SIG-M5 (cell line): ENCODE measurements at places on chromosomes 16 and 17.

- DNase-seq = no peak
These were observed 26.9 kb upstream of the ZNF750 start for GRCh38 chr17:82866590-82867191.

DNA sequence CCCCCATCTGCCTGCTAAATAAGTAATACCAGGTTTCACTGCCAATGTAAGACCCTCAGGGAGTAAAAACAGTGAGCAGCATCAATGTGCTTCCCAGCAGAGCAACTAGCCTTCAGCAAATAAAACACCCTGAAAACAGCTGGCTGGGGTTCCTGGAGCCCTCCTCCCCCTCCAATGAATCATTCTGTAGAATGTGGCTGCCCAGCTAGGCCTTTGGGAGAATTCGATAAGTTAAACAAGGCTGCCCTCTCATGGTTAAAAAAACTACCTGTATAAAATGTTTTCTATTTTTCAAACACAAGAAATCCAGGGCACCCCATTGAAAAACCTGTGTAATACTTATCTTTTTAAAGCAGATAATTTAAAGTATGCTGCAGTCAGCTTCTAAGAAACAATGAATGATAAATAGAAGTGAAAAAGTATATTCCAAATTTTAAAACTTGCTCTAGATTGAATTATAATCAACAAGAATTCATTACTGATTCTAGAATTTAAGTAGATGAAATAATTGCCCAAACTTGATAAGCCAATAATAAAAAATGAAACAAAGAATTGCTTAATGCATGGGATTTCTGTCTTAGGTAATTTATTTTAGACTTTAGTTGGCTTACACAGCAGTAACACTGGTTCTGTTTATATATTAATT, 9.4 kb upstream of the TOM1L1 start:
- no peak for DNase-seq

DNA sequence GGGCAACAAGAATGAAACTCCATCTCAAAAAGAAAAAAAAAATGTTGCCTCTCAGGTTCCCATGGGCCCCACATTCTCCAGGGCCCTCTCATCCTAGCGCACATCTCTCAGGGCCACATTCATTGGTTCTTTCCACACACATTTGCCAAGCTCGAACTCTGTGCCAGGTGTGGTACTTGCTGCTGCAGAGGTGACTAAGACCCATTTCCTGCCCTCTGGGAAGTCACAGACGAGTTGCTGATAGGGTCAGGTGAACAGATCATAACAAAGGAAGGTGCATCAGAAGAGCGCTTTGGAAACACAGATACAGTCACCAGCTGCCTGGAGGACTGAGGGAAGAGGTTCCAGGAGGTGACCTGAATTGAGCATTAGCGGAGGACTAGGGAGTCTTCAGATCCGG, 1.0 kb downstream of the GSDMA start:
- DNase-seq = no peak

DNA sequence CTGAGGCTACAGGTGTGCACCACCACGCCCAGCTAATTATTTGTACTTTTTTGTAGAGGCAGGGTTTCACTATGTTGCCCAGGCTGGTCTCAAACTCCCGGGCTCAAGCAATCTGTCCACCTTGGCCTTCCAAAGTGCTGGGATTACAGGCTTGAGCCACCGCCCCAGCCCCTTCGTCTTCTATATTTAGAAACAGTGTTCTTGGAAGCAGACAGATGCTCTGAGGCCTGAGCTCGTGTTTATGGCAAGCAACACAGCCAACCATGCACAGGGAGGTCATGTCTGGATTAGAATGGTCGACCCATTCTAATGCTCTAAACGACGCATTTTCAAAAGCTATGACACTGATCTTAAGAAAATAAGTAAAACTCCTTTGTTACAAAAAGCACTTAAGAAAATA, 16.6 kb downstream of the TMEM204 start:
- no peak for DNase-seq

DNA sequence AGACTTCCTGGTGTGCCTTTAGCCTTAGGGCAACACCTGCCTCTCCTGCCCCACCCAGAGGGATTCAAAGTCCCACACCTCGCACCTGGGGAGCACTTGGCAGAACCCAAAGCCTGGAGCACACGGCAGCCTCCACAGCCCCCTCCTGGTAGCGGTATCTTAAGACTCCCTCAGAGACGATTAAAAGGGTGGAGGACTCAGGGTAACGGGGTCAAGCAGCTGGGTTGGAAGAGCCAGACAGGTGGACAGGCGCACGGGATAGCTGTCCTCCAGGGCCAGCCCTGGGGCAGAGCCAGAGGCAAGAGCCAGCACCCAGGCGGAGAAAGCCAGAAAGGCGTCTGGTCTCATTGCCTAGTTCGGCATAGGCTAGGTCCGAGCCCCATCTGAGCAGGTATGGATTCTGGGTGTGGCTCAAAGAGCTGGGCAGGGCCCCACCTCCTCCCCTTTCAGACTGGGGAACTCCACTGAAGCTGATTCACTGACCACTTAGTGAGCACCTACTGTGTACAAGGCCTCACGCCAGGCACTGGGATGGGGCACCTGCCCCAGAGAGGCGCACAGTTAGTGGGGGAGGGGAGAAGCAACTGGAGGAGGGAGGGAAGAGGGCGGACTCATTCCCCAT, 55.0 kb upstream of the MEAK7 start:
- DNase-seq = no peak

GRCh38 chr17:39634384-39634871, 2.5 kb upstream of the STARD3 start:
- no peak for DNase-seq

GRCh38 chr17:60825351-60825750, 147.7 kb downstream of the BCAS3 start:
- DNase-seq = no peak
